ENCODE measurements at places on chromosomes 13 and 19. TPM values are rescaled to one million over a fixed set of nuclear protein-coding genes. Genes with fewer than 3 reads are reported as not detected.

C1QTNF9B gene
- total RNA-seq = not detected

CASP14 gene
- total RNA-seq = not detected

PSG4 gene
- total RNA-seq = not detected

DNA sequence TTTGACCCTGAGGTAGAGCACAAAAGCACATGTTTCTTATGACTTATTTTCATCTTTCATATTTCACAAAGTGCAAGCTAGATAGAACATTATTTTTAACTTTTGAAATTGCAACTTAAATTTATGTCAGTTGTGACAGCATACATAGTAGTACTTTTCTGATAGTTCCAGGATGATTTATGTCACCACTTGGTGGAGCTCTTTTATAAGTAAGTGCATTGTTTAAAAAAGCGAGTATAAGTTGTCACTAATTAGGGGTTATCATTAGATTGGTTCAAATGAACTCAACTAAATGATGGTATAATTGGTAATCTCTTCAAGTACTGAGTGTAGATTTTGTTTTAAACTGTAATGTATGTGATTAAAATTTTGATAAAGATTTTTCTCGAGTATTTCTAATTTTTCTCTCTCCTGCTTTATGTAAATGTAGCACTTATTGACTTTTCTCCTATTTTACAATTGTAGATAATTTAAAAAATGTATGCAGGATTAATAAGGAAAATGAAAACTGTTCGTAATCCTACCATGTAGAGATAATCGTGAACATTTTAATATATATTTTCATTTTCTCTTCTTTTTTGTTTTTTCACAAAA is 31.1 kb downstream of the RB1 start:
- H3K36me3 ChIP-seq = no peaks in the 10 kb centered on the region
- peak overlapping the region; percentile 15 for H3K27ac ChIP-seq
- no peaks in the 10 kb centered on the region for H3K4me1 ChIP-seq

DNA sequence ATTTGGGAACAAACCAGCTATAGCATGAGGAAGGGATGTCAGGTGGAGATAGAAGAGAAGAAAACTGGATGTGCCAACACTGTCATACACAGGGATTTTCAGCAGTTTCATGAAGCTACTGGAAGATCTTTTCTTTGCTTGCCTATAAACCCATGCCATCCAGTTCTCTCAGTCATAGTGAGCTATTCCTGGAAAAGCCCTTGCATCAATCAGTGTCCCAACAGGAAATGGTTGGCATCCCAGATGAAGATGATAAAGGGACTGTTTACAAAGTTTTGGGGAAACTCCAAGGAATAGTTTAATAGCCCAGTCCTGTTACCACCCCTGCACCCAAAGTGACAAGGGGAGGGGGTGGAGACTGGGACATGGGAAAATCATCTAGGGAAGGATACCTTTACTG is 58.5 kb upstream of the ARGLU1 start:
- H3K27me3 ChIP-seq = no peaks in the 10 kb centered on the region
- H3K27ac ChIP-seq = no peak overlapping the region
- no peak for DNase-seq
- H3K4me3 ChIP-seq = no peak overlapping the region

DNA sequence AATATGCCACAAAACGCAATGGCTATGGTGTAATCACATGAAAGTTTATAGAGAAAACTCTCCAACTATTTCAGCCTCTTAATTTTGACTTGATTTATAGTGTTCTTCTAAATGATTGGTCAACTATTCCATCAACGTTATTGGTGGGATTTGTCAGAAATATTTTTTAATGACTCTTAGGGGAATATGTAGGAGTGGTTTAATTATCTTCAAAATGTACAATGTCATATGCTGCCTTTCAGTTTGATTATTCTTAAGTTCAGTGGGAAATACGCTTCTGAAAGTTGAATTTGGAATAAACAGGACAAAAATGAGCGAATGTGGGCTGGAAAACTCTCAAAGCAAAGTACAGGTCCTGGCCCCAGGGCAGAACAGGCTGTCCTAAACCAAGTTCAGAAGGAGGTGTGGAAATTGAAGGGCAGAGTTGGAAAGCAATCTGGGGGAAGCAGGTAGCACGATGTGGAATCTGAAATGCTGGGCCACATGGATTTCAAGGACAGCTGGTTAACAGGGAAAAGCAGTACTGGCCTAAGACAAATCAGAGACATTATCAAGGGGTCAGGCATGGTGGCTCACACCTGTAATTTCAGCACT is 60.8 kb upstream of the MYCBP2 start:
- no peaks in the 10 kb centered on the region for H3K27me3 ChIP-seq
- H3K4me1 ChIP-seq = no peaks in the 10 kb centered on the region
- DNase-seq = no peak
- H3K36me3 ChIP-seq = no peaks in the 10 kb centered on the region
- peak overlapping the region; percentile 10 for H3K27ac ChIP-seq

DNA sequence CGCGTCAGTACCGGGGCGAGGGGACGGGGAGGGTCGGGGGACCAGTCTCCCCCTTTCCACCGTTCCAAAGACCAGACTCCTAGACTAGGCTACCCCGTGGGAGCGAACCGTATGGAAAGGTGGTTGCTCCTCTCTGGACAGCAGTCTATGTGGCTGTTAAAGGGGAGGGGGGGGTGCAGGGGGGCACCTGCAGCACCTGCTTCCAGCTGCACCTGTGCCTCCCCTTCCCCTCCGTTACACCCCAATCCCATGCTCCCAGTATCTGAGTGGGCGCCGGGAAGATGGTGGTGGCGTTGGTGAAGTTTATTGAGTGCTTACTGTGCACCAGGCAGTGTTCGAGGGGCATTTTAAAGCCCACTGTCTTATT is 557 bp downstream of the ZNF524 start:
- no peaks in the 10 kb centered on the region for H3K4me1 ChIP-seq
- no peaks in the 10 kb centered on the region for H3K36me3 ChIP-seq
- no peak for DNase-seq
- H3K27me3 ChIP-seq = no peaks in the 10 kb centered on the region
- H3K4me3 ChIP-seq = peak overlapping the region; percentile 98
- peak overlapping the region; percentile 100 for H3K27ac ChIP-seq

GRCh38 chr19:8017808-8018207 is 12.4 kb upstream of the ELAVL1 start:
- no peak overlapping the region for H3K27ac ChIP-seq
- DNase-seq = no peak
- no peaks in the 10 kb centered on the region for H3K27me3 ChIP-seq
- no peak overlapping the region for H3K4me3 ChIP-seq
- no peaks in the 10 kb centered on the region for H3K36me3 ChIP-seq
- H3K4me1 ChIP-seq = no peaks in the 10 kb centered on the region

DNA sequence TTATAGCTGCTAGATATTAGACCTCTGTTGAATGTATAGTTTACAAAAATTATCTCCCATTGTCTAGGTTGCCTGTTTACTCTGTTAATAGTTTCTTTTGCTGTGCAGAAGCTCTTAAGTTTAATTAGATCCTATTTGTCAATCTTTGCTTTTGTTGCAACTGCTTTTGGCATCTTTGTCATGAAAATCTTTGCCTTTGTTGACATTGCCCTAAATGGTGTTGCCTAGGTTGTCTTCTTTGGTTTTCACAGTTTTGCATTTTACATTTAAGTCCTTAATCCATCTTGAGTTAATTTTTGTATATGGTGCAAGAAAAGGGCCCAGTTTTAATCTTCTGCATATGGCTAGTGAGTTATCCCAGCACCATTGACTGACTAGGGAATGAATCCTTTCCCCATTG is 331.1 kb downstream of the ITGBL1 start:
- no peaks in the 10 kb centered on the region for H3K4me1 ChIP-seq
- H3K27ac ChIP-seq = no peak overlapping the region
- no peak overlapping the region for H3K4me3 ChIP-seq
- H3K27me3 ChIP-seq = no peaks in the 10 kb centered on the region

Measured in breast epithelium (tissue), 4 donors.